ENCODE measurements at places on chromosomes 11 and 22.

DNA sequence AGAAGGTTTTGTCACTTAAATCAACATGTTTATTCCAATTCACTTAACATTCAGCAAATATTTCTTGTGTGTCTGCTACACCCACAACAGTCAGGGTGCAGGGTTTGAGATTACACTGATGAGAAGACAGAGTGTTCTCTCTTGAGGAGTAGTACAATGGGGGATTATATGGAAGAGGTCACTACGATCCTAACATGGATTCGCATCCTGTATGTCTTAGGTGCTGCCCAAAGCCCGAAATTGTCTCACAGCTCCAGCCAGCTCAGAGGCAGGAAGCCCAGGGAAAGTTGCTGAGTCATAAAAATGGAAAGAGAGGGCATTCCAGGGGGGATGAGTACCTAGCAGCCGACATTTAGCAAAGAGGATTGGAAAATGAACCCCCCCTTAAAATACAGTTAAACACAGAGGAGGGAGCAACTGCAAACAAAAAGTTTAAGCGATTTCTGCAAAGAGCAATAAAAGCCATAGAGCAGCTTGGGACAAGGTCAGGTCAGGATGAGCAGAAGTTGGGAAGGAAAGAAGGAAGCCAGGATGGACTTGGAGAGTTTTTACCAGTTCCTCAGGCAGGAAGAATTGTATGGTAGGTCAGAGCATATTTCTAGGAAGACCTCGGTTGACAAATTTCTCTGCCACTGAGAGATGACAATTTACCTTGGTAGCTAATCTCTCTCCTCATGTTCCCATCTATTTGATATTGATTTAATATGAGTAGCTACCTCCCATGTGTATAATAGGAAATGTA lies 49.5 kb downstream of the IGLL5 start:
- no peak for DNase-seq

DNA sequence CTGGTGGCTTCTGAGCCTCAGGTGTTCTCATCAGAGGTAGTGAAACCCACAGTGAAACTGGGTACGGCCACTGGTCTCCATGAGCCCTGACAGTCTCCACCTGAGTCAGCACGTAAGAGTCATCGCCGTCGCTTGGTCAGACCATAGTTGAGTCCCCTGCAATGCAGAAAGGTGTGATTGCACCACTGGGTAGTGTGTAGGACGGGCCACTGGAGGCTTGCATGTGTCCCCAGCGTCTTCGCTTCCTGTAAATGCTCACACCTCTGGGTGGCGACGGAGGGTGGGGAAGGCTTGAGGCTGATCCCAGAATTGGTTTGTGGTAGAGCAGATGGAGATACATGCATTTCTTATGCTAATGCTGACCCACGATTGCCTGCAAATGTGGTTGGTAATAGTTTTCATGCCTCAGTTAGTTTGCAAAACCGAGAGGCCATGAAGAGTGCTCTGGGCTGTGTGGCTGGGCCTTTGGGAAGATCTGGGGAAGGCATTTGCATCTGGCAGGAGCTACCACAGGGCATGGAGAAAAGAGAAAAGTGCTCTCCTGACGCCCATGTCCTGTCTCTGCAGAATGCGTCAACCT lies 26.5 kb downstream of the CTTN start:
- no peak for DNase-seq

- DNase-seq: no peak
These were observed 16.8 kb upstream of the NUP160 start for GRCh38 chr11:47864901-47865300.

DNA sequence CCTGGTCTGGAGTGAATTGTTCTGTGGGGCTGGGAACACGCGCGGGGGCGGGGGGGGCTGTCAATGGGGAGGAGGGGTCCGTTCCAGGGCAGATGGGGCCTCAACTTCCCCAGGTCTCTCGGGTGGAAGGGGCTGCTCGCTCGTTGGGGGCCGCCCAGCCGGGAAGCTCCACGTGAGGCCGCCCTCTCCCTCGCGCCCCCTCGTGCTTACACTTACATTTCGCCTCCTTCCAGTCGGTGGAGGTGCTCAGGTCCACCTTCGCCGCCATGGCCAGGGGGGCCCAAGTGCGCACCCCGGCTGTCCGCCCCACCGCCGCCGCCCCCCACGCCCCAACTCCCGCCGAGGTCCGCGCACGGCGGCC lies 452 bp downstream of the MACROD1 start:
- DNase-seq: no peak

DNA sequence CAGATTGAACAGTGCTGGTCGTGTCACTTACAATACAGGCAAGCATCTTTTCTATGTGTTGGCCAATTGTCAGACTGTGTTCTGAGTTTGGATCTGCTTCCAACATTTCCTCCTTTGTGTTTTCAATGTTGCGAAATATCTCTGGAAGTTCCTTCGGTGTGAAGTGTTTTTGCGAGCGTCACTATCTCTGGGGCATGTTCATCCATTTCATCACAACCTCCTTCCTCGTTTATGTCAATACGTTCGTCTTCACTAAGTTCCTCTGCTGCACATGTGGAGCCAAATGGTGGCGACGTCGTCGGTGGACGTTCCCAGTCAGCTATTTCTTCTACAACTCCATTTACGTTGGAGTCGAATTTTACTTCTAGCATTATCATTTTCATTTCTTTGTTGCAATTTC lies 100.2 kb upstream of the LMO1 start:
- DNase-seq: no peak

- DNase-seq: no peak
These were observed 30.8 kb downstream of the ARRB1 start for GRCh38 chr11:75320643-75321042.

DNA sequence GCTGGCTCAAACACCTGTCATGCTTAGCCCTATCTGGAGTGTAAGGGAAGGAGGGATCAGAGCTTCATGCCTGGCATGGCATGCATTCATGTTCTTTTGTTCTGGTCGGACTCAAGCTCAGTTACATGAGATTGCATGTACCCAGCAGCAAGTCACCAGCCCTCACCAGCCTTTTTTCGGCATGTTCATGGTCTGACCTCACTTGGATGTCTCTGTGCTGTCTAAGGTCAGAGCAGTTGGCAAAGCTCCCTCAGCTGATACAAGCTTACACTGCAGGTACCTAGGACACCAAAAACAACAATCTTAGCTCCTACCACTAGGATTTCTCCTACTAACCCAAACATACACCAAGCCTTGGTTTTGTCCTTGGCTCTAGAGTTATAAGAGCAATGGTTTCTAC lies 152.6 kb downstream of the BARX2 start:
- no peak for DNase-seq

GRCh38 chr11:81237139-81237538 lies 1496.5 kb downstream of the FAM181B start:
- no peak for DNase-seq

GRCh38 chr22:48391171-48391711 lies 1436.4 kb downstream of the BRD1 start:
- DNase-seq: no peak

- DNase-seq: no peak
These were observed 728 bp downstream of the DCUN1D5 start for GRCh38 chr11:103091064-103091800.

GRCh38 chr11:82976786-82977185 lies 75.2 kb downstream of the DDIAS start:
- no peak for DNase-seq

DNA sequence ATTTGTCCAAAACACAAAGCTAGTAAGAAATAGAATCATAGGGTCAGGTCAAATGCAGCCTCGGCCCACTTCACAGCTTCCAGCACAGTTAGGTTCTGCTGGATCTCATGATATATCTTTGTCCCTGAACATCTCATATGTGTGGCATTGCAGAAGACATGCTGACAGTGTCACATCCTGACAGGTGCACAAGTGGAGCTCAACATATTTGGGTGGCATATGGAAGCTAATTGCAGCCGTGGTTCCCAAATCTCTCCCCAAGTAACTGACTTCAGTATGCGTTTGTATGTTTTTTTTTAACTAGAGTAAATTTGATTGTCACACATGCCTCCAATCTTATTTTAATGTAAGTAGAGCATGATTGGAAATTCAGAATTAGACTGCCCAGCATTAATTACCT lies 33.4 kb downstream of the NAV2 start:
- DNase-seq: no peak

- DNase-seq: no peak
These were observed 45.1 kb upstream of the LMO2 start for GRCh38 chr11:33936725-33937604.

- DNase-seq: no peak
These were observed 100.0 kb downstream of the CCDC34 start for GRCh38 chr11:27263046-27263445.

DNA sequence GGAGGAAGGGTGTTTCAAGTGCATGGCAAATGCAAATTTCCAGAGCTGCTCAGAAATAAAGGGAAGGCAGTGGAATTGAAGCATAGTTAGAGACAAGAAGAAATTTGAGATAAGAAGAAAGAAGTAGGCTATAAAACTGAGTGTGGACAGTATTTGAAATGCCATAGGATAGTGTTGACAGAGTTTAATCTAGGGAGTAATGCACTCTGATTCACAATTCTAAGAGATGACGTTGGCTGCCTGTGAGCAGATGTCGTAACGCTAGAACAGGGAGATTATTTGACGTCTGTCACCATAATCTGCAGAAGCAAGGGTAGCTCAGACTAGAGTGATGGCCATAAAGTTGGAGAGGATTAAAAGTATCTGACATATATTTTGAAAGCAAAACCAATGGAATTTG lies 389.9 kb upstream of the KIRREL3 start:
- DNase-seq: no peak

DNA sequence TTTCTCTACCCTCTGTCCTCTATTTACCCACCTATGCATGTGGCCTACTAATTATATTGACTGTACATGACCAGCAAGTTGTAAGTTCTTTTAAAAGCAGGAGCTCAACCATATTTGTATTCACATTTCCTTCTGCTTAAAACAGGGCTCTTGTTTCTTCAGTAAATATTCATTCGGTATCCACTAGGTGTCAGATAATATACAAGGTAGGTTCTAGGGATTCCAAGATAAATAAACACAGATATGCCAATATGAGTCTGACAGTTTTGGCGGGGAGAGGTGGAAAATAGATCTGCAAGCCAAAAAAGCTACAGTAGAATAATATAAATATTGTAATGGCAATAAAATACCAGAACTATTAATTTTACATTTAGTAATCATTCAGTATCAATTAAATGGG lies 15.3 kb upstream of the RAB30 start:
- DNase-seq: no peak
